AG04450 (cell line): ENCODE measurements at places on chromosomes 3 and 15. TPM values are rescaled to one million over a fixed set of nuclear protein-coding genes. Genes with fewer than 3 reads are reported as not detected.
A peak's percentile ranks its signal among the peaks of the same experiment; 100 is the strongest.

RUBCN gene
- polyA plus RNA-seq, result 8.8 and 9.4 TPM in 2 replicates

CD200R1L gene
- not detected in 2 replicates for polyA plus RNA-seq

DNAH12 gene
- under 0.01 TPM in 1 of 2 replicates, not detected in the other for polyA plus RNA-seq

LSMEM2 gene
- polyA plus RNA-seq, result not detected in 2 replicates

DNA sequence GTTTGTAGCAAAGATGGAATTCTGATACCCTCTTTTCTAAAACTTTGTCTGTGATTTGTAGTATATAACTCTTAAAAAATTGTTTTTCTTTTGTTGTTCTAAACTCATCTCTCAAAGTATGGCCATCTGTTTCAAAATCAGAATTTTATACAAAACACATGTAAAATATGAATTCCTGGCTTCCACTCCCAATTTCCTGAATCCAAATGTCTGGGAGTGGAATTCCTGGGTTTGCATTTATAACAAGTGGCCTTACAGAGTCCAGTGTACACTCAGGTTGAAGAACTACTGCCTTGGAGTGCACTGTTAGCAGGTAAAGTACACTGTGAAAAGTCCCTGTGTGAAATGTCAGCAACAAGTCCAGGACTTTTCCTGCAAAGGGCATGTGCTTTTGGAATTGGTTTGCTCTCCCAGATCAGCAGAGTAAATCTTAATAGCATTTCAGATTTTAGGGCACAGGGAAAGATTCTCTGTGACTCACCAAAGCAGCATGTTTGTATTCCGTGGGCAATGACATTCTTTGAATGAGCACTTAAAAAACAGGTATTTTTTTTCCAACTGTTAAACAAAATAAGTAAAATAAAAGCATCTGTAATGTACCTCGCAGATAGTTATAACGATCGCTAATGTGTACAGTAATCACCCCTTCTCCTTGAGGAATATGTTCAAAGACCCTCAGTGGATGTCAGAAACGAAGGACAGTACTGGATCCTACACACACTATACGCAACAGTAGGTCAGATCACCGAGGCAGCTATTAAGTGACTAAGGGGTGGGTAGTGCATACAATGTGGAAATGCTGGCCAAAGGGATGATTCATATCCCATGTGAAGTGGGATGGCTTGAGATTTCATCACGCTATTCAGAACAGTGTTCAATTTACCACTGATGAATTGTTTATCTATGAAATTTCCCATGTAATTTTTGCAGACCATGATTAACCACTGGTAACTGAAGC, 2.0 kb upstream of the CLDN16 start:
- peak; percentile 84 for DNase-seq

DNA sequence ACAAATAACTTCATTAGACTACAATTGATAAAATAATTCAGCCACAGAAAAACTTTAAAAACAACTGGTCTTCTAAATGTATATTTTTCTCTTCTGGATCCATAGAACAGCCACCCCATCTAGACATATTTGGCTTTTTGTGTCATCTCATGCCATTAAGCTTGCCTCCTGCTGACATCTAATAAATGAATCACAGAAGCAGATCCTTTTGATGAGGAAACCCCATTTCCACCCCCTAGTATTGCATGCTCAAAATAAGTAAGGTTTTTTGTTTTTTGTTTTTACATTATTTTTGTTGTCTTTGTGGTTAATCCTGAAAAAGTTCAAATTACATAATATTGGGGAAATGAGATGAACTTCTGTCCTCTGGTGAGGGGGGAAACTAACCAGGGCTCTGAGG, 94.8 kb downstream of the DUT start:
- DNase-seq, result no peak

DNA sequence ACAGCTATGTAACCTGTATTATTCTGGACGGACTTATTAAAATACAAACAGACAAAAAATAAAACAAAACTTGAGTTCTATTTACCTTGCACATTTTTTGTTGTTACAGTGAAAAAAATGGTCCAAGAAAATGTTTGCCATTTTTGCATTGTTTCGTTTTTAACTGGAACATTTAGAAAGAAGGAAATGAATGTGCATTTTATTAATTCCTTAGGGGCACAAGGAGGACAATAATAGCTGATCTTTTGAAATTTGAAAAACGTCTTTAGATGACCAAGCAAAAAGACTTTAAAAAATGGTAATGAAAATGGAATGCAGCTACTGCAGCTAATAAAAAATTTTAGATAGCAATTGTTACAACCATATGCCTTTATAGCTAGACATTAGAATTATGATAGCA, 17.1 kb downstream of the LMOD3 start:
- DNase-seq, result no peak

DNA sequence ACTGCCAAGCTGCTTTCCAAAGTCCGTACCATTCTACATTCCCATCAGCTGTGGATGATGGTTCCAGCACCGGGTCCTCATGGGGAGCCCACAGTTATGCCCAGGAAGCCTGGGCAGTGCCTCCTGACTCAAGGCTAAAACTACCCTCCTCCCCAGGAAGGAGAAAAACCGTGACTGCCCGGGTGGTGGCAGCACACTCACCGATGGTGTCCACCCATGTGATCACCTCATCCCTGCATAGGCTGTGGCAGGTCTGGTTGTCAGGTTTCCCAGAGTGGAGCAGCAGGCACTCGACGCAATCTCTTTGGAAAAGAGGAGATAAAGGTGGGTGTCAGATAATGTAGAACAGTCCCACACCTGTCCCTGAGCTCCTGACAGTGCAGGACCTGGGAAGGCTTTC, 38.6 kb downstream of the UMPS start:
- DNase-seq, result no peak

DNA sequence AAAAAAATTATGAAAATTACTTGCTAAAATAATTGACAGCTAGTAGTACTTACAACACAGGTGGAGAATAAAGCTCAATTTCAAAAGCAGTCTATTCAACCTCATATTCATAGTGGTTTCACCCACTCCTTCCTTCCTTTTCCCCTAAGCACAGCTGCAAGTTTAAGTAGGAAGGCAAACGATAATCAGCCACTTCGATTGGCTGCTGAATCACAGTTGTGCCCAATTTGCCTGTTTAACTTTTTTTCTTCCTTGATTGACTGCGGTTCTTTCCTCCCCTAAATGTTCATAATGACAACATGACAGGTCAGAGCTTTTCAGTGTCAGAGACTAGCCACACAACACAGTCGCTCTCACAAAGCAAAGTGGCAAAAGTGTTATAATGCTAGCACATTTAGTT, 468.0 kb upstream of the GBE1 start:
- no peak for DNase-seq

GRCh38 chr3:13546667-13547171, 2.2 kb upstream of the FBLN2 start:
- no peak for DNase-seq

GRCh38 chr3:126125781-126126251, 41.9 kb upstream of the SLC41A3 start:
- DNase-seq, result no peak
